ENCODE measurements at places on chromosomes 11 and 22.
A peak's percentile ranks its signal among the peaks of the same experiment; 100 is the strongest.

DNA sequence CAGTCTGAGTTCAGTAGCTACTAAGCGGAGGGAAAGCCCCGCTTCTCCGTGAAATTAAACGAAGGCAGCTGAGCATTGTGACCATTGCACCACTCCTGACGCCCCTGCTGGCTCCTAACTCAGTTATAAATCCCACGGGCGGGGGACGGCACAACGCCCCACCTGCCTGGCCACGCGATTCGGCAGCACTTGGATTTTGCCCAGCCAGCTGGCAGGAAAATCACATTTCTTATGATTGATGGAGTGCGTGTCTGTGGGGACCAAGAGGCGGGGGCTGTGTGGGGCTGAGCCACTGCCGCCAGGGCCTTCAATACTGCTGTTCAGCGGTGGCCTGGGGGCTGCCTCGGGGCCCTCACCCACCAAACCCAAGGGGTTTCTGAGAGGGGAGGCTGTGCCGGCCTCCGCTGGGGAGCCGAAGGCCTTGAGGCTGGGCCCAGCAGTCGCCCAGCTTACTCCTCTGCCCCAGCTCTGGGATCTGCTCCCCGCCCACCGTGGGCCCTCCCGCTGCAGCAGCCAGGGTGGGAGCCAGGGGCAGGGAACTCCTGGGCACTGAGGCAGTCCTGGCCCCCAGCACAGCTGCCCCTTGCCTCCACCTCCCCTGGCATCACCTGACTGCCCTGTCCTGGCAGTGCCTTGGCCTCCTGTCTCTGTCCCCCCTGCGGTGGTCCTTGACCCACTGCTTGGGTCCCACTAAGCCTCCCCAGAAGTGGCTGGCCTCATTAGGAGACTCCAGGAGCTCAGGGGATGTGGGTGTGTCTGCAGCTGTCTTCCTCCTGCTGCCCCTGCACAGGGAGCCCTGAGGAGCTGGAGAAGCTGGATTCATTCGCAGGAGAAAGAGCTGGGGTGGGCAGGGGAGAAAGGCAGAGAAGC is 30.7 kb downstream of the SHISAL1 start:
- DNase-seq = no peak

DNA sequence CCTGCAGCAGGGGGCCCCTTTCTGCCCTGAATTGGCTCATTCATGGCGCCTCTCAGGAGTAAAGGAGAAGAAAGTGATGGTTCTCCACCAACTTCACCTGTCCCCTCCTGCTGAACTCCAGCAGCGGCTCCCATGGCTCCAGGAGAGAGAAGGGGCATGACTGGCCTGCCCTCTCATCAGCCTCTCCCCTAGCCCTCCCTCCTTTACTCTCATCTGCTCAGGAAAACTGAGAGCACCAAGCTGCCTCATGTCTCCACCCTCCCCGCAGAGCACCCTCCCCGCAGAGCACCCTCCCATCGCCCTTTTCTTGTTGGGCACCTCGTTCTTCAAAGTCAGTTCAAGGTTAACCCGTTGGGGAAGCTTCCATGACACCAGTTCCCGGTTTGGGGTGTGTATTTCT is 82.1 kb upstream of the ATXN10 start:
- no peak for DNase-seq

DNA sequence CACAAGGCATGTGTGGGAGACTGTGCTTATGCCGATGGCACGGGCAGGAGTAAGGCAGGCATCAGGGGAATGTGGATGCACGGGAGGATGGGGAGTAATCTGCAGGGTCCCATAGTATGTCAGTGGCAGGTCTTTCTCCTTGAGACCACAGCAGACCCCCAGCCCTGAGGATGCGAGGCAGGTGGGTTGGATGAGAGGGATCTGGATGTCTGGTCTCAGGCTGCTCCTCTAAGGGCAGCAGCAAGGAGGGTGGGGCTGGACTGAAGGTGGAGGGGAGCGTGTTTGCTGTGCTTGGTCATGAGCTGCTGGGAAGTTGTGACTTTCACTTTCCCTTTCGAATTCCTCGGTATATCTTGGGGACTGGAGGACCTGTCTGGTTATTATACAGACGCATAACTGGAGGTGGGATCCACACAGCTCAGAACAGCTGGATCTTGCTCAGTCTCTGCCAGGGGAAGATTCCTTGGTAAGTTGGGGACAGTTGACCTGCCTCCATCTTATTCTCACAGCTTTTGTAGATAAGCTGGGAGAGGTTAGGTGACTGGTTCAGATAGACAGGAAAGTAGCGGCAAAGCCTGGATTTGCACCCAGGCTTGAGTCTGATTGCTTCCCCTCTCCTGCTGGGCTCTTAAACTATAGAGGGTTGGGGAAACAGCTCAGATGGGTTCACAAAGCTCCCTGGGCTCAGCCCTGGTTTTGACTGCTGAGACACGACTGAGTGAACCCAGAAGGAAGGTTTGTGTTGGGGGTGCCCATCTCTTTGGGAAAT is at the start of gene APOL1:
APOL1 (plus strand) TSS at position 380 of the 769 bp plus-strand sequence. CDS start 1,823 bp downstream, outside the sequence.
- DNase-seq = peak; percentile 80

DNA sequence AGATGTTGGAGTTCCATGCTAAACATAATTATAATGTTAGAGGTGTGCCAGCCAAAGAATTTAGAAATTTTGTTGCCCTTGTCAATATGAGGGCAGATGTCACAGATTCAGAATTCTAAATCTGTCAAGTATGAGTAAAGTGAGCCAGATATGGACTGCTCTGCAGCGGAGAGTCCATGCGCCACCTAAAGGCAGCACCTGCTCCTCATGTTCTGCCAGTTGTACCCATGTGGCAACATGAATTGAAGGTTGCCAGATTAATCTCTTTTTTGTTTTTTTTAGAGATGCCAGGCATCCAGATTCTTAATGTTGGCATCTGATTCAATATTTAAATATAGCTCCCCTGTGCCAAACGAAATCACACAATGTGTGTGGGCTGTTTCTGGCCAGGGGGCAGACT is 678.6 kb upstream of the ANO5 start:
- no peak for DNase-seq

DNA sequence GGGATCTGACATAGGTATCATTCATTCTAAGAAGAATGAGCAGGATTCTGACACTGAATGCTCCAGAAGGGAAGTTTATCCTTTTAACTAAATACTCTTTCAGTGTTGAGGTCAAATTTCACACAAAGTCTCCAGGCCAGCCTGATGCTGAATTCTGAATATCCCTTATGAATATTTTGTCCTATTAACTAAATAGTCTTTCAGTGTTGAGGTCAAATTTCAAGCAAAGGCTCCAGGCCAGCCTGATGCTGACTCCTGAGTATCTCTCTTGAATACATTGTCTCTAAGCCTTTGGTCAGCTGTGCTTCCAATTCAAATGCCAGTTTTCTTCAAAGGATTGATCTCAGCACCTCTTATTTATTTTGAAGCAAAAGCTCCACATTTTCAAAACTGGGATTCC is 676.8 kb downstream of the NTM start:
- DNase-seq = no peak

GRCh38 chr11:125272092-125272491 is 107.5 kb downstream of the PKNOX2 start:
- DNase-seq = no peak

DNA sequence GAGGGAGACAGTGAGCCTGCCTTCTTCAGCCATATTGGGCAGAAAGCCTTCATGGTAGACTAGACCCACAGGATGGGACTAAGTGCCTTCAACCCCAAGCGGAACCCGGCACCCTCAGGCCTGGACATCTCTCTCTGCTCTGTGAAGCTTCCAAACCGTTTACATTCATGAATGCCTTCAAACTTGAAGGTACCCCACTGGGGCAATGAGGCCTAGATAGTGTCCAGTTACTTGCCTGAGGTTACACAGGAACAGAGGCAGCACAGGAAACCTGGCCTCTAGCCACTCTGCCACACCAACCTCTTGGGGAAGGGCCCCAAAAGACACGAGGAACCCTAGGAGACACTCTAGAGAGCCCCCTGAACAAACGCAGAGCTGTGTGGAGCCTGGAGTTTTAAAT is 14.5 kb upstream of the CYP2R1 start:
- DNase-seq = no peak

DNA sequence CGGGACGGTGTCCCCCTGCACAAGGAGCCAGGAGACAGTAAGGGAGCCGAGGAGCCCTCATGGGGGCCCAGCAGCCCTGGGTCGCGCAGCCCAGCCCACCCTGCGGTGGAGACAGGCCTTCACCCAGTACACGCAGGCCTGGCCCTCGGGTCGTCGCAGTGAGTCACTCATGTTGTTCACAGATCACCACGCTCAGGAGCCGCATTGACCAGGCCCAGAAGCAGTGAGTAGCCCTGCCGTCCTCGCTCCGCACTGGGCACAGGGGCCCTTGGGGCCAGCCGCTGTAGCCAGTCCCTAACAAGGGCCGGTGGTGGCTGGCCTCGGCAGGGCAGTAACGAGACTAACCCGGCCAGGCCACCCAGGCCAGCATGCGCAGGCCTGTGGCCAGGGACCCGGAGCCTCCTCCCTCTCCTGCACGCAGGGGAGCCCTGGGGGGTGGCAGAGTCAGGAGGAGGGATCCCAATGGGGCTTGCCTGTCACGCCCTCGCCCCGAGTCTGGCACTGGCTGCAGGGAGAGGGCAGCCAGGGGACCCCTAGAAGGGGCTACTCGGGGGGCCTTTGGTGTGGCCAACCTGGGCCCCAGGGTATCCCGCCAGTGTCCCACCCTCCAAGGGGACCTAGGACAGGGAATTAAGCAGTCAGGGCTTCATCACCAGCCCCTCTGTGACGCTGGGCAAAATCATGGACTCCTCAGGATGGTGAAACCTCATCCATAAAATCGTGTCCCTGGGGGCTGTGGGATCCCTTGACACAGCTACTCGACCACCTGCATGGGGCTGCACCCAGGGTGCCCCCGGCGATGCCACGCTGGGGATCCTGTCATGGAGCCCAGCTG is 10.1 kb upstream of the MRPL23 start:
- DNase-seq = no peak

DNA sequence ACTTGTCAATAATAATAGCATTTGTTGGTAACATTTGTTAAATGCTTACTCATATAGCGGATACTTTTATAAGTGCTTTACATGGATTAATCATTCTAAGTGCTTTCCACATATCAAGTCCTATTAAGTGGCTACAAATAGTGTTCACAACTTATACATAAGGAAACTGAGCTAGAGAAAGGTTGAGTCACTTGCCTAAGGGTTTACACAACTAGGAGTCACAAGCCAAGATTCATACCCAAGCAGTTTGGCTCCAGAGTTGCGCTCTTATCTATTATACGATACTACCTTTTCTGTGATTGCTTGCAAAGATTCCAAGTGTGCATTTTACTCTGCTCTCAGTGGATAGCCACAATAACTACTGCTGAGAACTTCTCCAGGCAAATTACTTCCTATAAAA is 215.9 kb upstream of the CCDC90B start:
- no peak for DNase-seq

DNA sequence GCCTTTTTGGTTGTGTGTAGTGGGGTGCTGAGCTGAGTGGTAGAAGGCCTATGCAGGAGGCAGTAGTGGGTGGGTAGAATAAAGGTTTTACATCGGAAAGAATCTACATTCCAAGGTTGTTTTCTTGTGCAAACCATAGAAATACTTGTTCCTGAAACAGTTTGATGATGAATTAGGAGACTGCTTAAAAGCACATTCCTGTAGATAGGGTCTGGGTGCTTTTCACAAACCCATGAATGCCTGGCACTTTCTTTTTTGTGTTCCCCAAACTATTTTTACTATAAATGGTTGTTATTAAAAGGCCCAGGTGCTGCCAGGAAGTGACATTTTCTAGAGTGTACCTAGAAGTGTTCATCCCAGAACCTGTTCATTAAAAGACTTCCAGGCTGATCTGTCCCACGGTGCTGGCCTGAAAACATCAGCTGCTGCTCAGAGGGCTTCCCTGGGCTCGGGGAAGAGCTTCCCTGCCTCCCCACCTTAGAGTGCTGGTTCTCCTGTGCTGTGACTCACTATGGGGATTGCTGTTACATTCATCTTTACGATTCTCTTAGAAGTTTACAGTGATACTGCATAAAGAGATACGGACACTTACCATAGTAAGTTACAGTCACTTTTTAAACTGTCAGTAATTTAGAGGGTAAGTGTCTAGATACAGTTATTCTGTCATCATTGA is 27.9 kb downstream of the PPFIA1 start:
- DNase-seq = no peak

- DNase-seq = no peak
Observed at GRCh38 chr11:36512016-36512415, 1.9 kb upstream of the TRAF6 start.

DNA sequence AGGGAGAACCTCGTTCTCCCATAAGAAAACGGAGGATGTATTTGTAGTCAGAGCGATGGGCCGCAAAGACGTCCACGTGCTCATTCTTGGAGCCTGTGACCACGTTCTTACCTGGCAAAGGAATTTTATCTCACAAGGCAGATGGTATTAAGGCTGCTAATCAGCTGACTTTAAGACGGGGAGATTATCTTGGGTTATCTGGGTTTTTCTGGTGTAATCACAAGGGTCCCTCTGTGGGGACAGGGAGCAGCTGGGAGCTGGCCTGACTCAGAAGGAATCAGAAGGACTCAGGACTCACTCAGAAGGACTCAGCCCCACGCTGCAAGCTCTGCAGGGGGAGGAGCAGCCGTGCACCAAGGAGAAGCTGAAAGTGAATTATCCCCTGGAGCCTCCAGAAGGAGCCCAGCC is 7.5 kb upstream of the SIGIRR start:
- no peak for DNase-seq

DNA sequence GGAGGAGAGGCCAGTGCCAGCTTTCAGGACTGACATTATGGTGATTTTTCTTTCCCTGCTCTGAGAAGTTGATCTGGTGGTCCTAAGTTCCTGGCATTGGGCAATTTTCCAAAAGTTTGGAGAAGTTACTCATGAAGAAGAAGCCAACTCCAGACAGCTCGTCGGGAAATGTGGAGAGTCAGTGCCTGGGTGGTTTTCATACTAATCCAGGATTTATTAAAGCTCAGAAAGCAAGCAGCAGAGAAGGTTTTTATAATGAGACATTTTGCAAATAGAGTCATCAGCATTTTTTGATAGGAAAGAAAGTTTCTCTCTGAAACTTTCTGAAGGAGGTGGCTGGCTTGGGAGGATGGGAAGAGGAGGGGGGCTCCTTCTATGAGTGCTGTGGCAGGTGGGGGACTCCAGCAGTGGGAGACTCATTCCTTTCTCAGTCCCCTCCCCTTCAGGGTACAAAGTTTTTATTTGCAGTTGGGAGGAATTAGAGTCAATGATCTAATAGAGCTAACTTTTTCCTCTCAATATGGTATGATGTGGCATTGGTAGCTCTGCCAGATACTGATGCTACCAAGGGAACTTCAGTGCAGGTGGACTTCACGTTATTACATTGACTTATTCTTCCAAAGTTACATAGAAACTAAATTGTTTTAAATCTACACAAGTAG is 55.4 kb downstream of the LIF start:
- DNase-seq = no peak

DNA sequence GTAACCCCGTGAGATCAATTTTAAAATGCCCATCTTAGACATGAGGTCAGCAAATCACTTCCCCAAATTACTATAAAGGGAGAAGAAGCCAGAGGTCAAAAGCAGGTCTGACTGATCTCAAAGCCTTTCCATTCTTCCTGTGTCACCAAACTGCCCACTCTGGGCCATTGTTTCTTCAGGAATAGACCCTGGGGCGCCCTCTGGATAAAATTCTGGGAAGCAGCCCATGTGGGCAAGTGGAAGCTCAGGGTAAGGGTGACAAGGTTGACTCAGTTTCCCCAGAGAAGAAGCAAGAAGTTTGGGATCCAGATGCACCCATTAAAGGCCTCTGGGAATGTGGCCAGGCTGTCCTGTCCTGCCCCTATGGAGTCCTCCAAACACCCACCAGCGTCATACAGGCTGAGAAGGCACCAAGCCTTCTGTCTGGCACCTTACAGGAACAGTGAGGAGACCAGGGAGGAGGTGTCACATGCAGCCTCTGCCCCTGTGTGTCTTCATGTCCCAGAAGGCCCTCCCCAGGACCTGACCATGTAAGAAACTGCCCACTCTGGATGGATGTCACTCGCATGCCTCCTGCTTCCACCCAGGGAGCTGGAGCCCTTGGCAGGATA is 50.1 kb downstream of the CHST1 start:
- DNase-seq = no peak
